ENCODE measurements at places on chromosomes 5 and 9. TPM values are rescaled to one million over a fixed set of nuclear protein-coding genes. Genes with fewer than 3 reads are reported as not detected.

Gene TIMD4
- 0.32 TPM for total RNA-seq

Gene NMUR2
- not detected for total RNA-seq

Gene FOXI1
- total RNA-seq = not detected

Gene ADAMTS2
- 31.8 TPM for total RNA-seq

Gene PCDHB8
- 0.92 TPM for total RNA-seq

Gene ALDOB
- 0.33 TPM for total RNA-seq

Gene PCDHGB7
- total RNA-seq = 13.9 TPM

Gene SPINK5
- total RNA-seq = 0.06 TPM

Gene TXNDC8
- total RNA-seq = not detected

Gene CEP72
- 1.8 TPM for total RNA-seq

Gene IL3
- not detected for total RNA-seq

Gene GADD45G
- total RNA-seq = 44.0 TPM

Gene PCDHB3
- total RNA-seq = 1.3 TPM

Gene HAND1
- not detected for total RNA-seq

Gene DMRT2
- 0.80 TPM for total RNA-seq

Gene SLC34A3
- not detected for total RNA-seq

Gene CAVIN4
- 1.2 TPM for total RNA-seq

Gene CCDC187
- not detected for total RNA-seq

Gene SPRY4
- total RNA-seq = 15.4 TPM

Gene CAMK2A
- total RNA-seq = 2.5 TPM

Gene SKIC3
- 46.6 TPM for total RNA-seq

Gene PPP2R2B
- 1.9 TPM for total RNA-seq

Gene GRAMD2B
- total RNA-seq = 76.5 TPM

Gene CYSRT1
- 0.45 TPM for total RNA-seq

Data from esophagus muscularis mucosa (tissue), 4 donors.